ENCODE measurements at places on chromosomes 11 and 22.
A peak's percentile ranks its signal among the peaks of the same experiment; 100 is the strongest.

DNA sequence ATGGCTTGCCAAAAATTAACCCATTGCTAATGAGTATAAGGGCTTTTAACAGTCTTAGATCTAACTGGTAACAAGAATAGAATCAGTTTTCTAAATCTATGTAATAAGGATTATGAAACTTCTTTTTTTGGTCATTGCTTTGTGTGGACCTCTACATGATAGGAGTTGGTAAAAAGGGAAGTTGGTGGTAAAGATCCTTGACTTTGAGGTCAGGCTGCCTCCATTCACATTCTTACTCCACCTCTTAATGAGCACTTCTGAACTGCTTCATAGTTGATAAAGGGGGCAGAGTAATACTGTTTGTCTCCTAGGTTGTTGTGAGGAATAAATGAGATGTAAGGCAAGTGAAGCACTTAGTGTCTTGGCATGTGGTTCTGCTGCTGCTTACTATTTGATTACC lies 10.6 kb downstream of the EIF3M start:
- no peak for DNase-seq

DNA sequence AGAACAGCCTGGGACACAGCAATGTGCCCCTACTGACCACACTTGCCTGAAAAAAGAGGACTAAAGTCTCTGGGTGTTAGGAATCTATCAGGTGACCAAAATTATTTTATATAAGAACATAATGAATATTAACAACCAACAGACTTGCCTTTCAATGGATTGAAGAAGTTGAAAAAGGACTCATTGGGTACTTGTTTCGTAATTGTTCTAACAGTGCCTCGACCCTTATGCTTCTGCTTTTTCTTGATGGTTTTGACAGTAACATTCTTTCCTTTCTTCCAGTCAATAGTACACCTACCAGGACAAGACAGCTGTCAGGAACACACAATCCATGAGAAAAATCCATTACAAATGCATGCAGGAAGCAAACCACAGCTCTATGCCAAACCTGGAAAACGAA lies 29.0 kb upstream of the PHLDA2 start:
- no peak for DNase-seq

- DNase-seq: no peak
Observed at GRCh38 chr11:76625472-76626186, 44.9 kb downstream of the LRRC32 start.

DNA sequence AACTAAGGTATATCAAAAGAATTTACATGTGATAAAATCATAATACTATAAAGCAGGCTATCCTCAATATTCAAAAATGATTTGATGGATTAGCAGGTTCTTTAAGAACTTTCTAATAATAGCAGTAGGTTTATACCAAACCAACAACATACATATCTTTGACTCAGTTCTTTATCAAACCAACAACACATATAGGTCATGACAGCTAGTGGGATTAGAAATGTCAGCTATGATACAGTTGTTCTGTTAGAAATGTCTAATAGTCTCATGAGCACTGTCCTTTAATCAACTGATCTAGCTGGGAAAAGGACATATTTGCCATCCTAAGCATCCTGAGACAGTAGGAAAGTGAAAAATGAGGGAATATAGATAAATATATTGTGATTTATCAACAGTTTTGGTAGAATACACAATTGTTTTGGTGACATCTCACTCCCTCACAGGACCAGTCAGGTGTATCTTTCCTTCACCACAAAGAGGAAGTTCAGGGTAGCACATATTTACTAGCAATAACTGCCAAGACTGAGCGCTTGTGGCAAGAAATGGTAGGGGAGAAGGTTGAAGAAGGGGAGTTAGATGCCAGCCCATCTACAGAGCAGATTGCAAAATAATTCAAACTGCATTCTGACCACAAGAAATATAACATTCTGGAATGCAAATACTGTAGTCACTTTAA lies 90.8 kb upstream of the APOA1 start:
- DNase-seq: no peak

DNA sequence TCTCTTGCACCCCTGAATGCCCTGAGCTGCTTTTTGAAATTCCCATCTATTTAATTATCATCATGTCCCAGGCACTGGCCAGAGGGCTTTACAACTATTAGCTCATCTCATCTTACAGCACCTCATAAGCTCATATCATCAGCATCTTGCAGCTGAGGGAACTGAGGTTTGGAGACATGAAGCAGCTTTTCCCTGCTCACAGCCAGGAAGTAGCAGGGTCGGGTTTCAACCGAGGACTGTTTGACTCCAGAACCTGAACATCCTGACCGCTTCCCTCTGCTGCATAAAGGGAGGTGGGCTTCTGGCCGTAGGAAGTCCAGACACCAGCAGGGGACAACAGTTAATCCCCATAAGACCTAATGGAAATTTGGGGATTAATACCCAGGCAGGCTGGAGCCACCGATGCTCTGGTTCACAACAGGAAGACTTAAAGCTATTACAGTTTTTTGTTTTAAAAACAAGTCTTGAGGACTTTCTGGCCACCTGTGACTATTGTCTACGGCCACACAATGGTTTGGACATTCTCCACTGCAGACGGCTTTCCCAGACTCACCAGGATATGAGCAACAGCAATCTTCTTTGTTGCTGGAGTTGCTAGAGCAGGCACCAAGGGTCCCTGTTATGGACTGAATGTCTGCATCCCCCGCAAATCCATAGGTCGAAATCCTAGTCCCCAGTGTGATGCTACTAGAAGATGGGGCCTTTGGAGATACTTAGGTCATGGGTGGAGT lies 47.4 kb downstream of the CHST1 start:
- DNase-seq: no peak

GRCh38 chr11:117396970-117397369 lies 69.3 kb downstream of the CEP164 start:
- DNase-seq: no peak

- no peak for DNase-seq
Observed at GRCh38 chr11:99638073-99638553, 617.4 kb downstream of the CNTN5 start.

DNA sequence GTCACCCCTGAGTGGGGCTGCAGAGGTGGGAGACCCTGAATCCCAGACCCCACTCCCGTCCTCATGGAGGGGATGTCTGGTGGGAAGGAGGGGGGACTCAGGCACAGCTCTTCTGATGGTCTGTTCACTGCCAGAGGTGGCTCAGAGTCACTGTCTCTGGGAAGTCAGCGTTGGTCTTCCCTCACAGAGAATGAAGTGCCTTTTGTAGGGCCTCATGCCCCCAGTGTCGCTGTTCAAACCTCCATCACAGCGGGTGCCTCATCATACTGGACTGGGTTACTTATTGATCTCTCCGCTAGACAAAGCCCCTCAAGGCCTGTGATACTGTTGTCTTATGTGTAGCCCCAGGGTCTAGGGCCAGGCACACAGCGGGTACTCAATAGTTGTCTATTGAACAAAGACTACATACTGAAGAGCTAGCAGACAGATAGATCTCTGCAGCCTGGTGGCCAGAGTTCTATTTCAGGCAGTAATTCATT lies 41.3 kb downstream of the CD6 start:
- DNase-seq: no peak

GRCh38 chr22:22802339-22802970 lies 85.2 kb upstream of the IGLL5 start:
- no peak for DNase-seq

DNA sequence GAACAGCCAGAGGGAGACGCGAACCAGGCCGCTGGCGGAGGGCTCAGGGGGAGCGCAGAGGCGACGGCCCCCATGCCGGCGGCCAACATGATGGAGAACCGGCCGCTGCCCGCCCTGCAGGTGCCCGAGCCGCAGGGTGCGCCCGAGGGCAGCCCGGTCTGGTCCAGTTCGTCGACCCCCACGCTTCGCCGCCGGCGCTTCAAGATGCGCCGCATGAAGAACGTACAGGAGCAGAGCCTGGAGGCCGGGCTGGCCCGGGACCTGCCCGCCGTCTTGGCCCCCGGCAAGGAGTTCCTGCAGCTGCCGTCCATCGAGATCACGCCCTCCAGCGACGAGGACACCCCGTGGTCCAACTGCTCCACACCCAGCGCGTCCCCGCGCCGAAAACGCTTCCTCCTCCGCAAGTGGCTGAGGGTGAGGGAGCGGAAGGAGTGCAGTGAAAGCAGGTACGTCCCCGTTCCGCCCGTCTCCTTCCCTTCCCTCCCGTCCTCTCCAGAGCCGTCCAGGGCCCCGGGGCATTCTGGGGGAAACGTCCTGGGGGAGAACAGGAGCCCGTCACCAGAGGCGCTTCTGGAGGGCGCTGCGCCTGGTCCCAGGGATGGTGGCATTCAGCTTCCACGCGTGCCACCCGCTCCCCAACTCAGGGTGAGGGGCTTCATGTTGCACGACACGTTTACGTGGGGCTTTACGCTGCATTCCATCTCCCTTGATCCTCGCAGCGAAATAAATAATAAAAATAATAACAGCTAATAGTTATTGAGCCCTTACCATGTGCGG lies 840 bp downstream of the GRAMD1B start:
- DNase-seq: no peak

GRCh38 chr22:49532869-49533802 lies 294.5 kb downstream of the BRD1 start:
- no peak for DNase-seq

DNA sequence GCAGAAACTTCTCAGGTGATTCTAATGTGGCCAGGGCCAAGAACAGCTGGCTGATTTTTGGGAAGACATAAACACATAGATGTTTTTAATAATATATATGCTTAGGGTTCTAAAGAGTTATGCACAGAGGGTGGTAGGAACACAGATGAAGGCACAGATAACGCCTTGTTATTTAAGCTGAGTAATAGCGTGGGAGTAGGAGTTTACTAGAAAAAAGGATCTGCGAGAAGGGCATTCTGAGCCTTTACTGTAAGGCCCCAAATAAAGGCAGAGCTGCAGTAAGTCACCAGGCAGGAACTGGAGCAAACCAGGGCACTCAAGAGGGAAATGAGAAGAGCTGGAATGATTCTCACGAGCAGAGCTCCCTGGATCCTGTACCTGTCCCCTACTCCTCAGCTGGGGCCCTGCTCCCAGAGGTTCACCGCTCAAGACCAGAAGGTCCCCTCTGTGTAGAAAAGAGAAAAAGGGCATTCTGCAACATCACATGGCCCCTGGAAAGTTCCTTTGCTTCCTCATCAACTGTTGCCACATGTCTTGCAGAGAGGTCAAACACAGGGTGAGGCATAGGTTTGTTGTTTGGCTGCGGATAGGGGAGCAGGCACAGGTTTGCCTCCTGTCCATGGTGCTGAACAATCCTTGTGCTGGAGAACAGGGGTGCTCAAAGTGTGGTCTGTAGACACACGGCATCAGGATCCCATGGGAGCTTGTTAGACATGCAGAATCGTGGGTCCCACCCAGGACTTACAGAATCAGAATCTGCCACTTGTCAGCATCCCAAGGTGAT lies 125.7 kb downstream of the TENM4 start:
- no peak for DNase-seq

DNA sequence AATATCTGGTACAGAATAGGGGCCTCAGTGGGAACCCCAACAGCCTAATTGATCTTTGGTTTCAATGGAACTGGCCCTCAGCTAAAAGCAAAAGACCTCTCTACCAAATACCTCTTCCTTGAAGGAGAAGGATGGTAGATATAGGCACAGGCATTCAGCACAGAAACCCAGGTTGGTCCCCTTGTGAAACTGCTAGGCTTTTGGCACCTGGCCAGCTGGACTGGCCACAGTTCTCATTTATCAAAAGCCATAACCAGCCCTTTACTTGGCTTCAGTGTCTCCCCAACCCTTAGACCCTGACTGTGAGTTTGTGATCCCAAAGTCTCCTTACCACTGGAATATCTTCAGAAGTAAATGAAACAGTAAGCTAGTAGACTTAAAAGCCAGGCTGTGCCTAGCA lies 152.9 kb downstream of the TENM4 start:
- DNase-seq: no peak

DNA sequence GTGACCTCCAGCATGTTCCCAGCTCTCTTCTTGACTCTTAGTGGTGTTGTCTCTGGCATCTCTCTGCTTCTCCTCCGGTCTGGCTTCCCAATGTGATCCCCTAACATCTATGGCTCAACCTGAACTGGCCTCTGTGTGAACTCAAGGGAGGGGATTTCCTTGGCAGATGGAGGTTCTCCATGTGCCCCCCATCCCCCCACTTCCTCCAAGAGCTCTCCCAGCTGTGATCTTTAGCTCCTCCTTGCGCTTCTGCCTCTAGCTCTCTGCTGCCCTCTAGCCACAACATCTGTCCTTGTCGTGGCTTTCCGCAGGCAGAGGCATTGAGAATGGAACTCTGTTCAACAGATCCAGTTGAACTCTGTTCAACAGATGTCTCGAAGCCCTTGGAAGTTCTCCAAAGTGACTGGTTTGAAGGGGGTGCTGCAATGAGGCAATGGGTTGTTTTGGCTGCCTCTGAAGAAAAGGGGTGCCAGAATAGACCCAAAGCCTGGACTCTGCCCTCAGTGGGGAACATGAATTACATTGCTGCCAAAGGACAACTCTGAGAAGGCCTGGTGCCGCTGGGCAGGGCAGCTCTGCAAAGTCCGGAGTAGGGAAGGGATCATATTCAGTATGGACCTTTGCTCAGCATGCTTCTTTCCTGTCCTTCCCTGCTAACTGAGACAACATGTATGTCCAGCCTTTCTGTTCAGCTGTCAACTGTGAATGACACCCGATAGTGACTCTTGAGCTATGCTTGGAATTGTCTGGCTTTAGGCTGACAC lies 61.9 kb downstream of the ADM start:
- DNase-seq: no peak

DNA sequence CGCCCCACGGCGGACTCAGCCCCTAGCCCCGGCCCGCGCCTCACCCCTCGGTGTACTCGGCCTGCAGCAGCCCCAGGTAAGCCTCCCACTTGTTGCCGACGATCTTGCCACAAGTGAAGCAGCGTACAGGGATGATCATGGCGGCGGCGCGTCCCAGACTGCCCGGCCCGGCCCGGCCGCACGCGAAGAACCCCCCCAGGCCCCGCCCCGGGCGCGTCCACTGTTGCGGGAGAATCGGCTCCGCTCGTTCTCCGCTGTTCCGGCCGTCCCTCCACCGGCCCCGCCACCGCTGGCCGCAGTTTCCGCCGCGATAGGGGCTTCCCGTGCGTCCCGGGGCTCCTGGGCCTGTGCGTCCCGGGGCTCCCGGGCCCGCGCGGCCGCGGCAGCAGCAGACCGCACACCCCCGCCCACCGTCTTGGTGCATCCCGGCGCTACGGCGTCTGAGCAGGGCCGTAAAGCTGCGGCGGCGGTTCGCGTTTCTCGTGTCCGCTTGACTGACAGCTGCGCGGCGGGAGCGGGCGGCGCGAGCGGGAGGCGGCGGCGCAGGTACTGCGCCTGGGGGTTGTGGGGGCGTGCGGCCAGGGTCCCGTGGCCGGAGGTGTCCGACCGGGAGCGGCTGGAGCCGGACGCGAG lies at the start of the genes POLR2L and TSPAN4:
Gene POLR2L (minus strand): TSS at position 160 of the 633 bp plus-strand sequence. CDS start 21 bp downstream, at position 139.
Gene TSPAN4 (plus strand): TSS at position 483 of the 633 bp plus-strand sequence. CDS start 7,453 bp downstream, outside the sequence.
- DNase-seq: peak; percentile 70

DNA sequence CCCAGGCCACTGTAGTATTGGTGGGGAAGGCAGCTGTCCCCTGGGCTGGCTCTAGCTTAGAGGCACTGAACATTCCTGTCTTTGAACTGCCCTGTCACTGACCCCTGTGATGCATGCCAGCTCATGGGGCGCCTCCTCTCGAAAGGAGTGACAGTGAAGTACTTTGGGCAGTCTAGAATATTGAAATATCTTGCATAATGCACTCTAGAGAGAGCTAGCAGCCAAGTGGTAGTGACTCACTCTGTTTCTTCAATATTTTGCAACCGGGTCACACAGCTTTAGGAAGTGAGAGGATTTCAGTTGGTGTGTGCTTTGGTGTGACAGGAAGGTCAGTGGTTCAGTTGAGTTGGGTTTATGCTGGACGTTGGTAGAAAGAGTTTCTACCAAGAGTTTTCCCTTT lies 35.5 kb upstream of the ST14 start:
- DNase-seq: peak; percentile 56

Measured in NK-92 treated with Interleukin-12 subunit alpha and Interleukin-12 subunit beta, amount 100 ng/mL, for 24 hours (cell line).